ENCODE measurements at places on chromosomes 1 and 21.

GRCh38 chr1:22263359-22263758, 120.5 kb upstream of the WNT4 start:
- DNase-seq, result no peak

GRCh38 chr1:202004711-202005110, 5.7 kb upstream of the ELF3 start:
- DNase-seq, result no peak

GRCh38 chr21:29130270-29130969, at the start of gene MAP3K7CL:
Gene MAP3K7CL, plus strand, starts transcription at chr21:29130644. Its CDS starts 2,701 bp downstream, at chr21:29133345.
- peak; percentile 100 for DNase-seq

DNA sequence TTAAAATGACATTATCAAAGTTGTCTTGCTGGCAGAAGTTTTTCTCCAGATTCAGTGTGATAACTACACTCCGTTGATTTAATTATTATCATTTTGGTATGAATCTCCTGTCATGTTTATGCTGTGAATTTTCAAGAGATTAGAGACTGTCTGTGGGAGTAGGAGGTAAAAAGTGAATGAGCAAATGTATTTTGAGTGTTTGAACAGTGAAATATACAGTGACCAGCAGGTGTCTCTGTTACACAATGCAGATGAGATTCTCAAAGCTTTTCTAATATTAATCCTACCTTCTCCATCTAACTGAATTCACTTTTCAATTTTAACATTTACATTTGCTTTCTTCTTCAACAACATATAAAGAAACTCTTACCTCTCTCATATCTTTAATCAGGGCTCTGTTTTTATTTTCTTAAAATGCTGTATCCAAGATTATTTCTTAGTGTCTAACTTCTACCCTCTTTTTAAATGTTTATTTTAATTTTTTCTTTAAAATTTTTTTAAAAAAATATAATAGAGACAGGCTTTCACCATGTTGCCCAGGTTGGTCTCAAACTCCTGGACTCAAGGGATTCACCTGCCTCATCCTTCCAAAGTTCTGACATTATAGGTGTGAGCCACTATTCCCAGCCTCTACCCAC, 20.9 kb upstream of the HSPA13 start:
- peak; percentile 45 for DNase-seq

- no peak for DNase-seq
These were observed 101.6 kb upstream of the BACE2 start for GRCh38 chr21:41066086-41066938.

DNA sequence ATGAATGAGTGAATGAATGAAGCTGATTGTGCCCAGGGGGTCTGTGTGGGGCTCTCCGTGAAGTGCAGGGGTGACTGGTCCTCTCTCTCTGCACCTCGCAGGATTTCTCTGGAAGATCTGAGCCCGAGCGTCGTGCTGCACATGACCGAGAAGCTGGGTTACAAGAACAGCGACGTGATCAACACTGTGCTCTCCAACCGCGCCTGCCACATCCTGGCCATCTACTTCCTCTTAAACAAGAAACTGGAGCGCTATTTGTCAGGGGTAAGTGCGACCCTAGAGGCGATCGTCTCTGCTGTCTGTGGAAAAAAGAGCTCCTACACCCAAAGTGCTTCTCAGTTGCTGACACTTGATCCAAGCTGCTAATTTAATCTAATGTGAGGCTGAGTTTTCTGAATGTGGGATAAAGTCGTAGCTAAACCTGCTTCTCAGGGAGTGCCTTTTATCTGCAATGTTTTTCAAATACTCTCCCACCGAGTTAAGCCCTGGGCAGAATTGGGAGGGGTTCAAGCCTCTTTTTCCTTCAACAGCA, 101.7 kb downstream of the HUNK start:
- DNase-seq, result no peak

DNA sequence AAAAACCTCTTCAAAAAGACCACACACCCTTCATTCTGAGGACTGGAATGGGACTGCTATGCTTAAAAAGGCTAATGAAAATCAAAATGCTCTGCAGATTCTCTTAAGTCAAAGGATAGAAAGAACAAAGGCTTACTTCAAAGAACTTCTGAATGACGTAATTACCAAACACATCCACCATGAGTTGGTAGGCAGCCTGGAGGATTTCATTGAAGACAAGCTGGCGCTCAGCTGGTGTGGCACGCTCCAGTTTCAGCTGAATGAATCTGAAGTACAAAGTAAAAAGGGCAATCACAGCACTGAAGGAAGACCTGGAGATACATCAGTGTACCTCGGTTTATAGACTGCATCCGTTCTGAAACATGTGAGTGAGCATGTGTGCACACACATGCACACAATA, 43.5 kb upstream of the SDC3 start:
- no peak for DNase-seq

DNA sequence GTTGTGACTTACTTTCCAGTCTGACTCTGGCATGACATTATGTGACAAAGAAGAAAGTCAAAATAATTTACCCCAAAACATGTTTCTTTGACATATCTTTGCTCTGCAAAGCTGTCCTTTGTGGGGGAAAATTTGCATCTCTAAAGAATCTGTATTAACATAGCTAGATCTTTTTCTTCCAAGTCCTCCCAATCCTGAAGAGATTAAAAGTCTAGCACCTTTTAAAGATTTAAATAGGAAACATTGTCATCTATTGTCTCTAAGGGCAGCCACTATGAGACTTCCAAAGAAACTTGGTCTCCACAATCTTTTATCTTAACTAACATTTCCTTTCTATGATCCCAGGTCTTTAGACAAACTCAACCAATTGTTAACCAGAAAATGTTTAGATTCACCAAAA, 16.0 kb downstream of the LRRC3 start:
- DNase-seq, result no peak

DNA sequence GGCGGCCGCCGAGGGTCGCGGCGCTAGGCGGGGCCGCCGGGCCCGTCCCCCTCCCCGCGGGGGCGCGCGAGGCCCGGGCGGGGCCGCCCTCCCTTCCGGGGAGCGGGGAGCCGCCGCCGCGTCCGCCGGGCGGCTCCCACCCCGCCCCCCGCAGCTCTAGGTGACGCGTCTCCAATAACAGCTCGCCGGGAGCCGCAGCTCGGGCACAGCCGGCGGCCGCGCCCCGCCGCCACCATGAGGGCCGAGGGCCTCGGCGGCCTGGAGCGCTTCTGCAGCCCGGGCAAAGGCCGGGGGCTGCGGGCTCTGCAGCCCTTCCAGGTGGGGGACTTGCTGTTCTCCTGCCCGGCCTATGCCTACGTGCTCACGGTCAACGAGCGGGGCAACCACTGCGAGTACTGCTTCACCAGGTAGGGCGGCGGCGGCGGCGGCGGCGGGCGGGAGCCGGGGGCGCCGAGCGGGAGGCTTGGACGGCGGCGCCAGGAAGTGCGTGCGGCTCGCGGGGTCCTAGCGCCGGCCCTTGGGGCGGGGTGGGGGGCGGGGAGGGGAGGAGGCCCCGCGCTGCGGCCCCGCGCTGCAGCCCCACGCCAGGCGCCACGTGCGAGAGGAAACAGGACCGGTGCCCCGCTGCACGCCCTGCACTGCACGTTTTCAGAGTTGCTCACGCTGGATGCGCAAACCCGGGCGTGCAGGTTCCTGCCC, at the start of gene SMYD2:
Gene SMYD2, plus strand, starts transcription at position 139 of the 699 bp plus-strand sequence. Its CDS starts 96 bp downstream, at position 235.
- peak; percentile 35 for DNase-seq

DNA sequence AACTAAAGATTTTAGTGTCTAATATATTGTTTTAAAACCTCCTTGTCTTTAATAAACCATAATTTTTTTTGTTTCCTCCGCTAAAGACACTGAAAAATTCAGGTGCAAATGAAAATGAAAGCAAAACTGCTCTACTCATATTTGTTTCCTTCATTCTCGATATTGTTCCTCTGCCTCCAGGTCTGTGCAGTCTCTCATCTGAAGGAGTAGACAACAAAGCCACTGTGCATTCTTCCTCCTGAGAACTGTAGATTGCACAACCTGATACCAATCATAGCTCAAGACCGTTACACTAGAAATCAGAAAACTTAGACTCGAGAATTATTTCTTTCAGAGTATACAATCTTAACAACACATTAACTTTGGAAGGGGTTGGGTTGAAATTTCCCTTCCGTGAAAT, 373.1 kb upstream of the CXADR start:
- DNase-seq, result peak; percentile 43

- DNase-seq, result no peak
These were observed 2.6 kb downstream of the IFNAR1 start for GRCh38 chr21:33327326-33327725.

- peak; percentile 10 for DNase-seq
These were observed 216.6 kb downstream of the HHIPL2 start for GRCh38 chr1:222331340-222331739.

GRCh38 chr1:26094076-26094669, 17.5 kb upstream of the PDIK1L start:
- no peak for DNase-seq

DNA sequence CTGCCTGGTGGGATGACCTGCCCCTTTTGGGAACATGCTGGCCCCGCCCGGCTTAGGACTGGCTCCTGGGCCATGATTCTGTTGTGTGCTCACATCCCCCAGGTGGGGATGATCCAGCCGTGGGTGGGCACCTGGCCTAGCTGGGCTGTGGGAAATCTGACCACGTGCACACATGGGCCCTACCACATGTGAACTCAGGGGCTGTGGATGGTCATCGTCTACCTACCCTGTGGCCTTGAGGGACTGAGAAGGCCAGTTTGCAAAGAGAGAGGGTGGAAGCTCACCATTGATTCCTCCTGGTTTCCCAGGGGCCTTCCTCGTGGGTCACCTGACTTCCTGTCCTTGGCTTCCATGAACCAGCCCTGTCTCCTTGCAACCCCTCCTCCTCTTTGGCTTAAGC, 19.4 kb upstream of the PCP4 start:
- no peak for DNase-seq

GRCh38 chr1:227780101-227781044, 35.1 kb upstream of the PRSS38 start:
- no peak for DNase-seq

- no peak for DNase-seq
These were observed 1351.7 kb downstream of the MRPL39 start for GRCh38 chr21:24255591-24255990.

DNA sequence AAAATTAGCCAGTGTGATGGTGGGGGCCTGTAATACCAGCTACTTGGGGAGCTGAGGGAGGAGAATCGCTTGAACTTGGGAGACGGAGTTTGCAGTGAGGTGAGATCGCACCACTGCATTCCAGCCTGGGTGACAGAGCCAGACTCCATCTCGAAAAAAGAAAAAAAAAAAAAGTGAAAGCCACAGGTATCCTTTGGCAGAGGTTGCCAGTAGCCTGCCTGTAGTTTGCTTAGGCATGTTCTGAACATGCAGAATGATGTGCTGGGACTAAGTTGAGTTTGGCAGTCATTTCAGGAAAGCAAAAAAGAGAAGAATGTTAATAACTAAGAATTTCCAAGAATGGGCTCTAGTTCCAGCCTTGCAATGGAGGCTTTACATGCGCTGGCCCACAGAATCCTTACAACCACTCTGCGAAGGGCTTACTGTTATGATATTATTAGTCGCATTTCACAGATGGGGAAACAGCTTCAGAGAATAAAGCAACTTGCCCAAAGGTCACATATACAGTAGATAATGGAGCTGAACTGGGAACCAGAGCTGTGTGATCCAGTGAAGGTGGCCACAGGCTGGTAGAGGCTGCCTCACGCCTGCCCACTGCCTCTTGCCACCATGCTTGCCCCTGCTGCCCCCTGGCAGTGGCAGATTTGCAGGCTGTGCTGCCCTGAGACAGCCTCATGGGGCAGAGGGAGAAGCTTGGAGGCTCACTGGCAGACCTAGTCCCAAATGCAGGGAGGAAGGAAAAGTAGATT, 66.5 kb upstream of the LYST start:
- DNase-seq, result no peak

GRCh38 chr1:217495249-217495648, 135.6 kb downstream of the GPATCH2 start:
- DNase-seq, result no peak

- DNase-seq, result peak; percentile 95
These were observed 76.5 kb upstream of the MAP10 start for GRCh38 chr1:232728507-232729263.

- DNase-seq, result no peak
These were observed 45.2 kb downstream of the WDR4 start for GRCh38 chr21:42833859-42834725.

DNA sequence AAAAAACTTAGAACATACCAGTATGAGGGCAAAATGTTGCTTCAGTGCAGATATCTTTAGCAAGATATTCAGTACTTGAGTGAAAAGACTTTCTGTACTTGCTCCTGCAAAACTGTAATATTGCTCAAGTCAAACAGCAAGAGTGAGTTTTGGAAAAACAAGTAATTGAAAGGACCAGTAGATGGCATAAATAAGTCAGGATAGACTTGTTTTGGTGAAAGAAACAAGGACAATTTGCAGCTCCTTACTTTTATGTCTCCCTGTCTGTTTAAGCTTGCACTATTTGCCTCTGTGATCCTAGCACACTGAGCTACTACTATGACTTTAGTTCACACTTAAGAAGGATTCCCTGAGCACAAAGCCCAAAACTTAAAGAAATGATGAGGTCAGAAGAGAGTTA, 39.1 kb downstream of the IFI44 start:
- DNase-seq, result peak; percentile 74

GRCh38 chr21:38380481-38381137, 117.7 kb downstream of the ERG start:
- peak; percentile 7 for DNase-seq

DNA sequence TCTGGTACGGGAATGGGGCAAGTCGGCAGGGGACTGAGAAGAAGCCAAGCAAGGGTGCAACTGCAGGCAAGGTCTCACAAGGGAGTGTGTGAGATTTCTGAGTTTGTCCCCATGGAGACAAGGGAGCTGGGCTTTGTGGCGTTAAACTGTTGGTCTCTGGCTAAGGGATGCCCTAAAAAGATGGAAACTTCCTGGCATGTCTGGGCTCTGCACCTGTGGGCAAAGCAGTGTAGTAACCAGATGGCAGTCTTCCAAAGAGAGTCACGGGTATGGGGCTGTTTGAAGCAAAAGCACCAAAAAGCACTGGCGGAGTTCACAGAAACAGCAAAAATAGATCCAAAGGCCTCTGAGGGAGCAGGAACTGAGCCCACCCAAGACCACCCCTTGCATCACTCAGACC, 104.8 kb upstream of the SLC44A3 start:
- no peak for DNase-seq

DNA sequence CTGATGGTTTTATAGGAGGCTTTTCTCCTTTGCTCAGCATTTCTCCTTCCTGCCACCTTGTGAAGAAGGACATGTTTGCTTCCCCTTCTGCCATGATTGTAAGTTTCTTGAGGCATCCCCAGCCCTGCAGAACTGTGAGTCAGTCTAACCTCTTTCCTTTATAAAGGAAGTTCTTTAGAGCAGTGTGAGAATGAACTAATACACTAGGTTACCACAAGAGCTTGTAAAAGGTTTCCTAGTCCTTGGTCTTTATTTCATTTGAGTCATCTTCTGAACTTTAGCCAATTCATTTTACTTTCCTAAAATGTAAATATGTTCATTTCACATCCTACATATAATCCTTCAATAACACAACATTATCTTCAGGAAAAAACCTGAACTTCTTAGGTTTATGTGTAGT, 365.3 kb downstream of the HHIPL2 start:
- DNase-seq, result peak; percentile 36

GRCh38 chr1:14181191-14181795, 417.2 kb upstream of the KAZN start:
- no peak for DNase-seq

GRCh38 chr1:15851210-15852035, 3.9 kb downstream of the SPEN start:
- no peak for DNase-seq

- DNase-seq, result no peak
These were observed 2.2 kb downstream of the ZNF436 start for GRCh38 chr1:23367451-23367790.
